ENCODE measurements at places on chromosomes 5 and 9.

- no peak for DNase-seq
Observed at GRCh38 chr5:135710045-135710675, 124.3 kb upstream of the SLC25A48 start.

DNA sequence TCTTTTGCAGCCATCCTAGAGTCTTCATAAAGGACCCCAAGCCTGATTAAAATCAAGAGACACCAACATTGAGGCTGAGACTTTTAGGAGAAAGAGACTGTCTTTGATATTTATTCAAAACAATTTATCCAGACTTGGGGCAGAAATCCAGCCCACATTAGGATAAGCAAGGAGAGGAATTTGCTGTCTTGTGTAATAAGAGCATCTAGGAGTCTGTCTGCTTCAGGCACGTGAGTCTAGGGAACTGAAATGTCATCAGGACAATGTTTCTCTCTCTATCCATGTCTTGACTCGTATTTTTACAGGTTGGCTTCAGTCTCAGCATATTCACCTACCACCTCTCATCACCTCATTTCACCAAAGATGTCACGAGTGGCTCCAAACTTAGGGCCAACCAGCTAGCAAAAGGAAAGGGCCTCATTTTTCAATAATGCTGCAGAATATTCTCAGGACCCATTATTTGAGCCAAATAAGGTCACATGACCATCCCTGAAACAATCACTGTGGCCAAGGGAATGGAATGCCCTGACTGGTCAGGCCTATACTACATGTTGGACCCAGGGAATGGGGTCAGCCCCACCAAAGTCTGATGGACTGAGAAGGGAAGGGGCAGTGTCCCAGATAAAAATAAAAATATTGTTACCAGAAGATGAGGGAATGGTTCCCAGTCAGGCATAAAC lies 70.3 kb upstream of the SAP30L start:
- DNase-seq, result no peak

DNA sequence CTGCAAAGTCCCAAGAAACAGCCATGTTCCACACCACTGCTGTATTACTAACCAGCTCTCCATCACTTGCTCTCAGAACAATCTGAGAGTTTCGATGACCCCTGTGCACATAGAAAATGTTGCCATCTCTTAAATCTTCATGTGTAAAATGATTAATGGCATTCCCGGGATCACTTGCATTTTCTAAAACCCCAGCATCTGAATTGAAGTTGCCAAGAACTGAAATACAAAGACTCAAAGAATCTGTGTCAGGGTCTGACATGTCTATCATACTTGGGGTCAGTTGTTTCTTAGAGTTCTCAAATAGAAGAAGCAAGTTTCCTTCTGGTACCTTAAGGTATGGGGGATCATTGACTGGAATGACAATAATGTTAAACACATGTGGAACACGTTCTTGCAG lies 115.1 kb downstream of the ESM1 start:
- no peak for DNase-seq

- DNase-seq, result no peak
Observed at GRCh38 chr9:131126059-131126426, 657 bp downstream of the NUP214 start.

- DNase-seq, result no peak
Observed at GRCh38 chr5:2714026-2714425, 37.5 kb downstream of the IRX2 start.

GRCh38 chr5:132802044-132802684 lies 10.9 kb upstream of the SOWAHA start:
- DNase-seq, result no peak

DNA sequence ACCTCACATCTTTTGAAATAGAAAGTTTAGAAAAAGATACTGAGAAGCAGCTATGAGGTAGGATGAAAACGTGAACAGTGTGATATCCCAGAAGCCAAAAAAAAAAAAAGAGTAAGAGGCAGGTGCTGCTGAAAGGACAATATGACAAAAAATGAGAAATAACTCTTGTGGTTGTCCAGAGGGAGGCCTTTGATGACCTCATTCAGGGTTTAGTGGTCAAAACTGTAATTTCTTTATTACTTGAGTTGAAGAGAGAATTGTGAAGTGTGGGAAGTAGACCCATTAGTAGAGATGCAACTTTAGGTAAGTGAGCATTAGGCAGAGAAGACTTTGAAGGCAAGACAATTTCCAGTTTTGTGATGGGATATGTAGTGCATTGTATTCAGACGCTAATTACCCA lies 1306.3 kb upstream of the ACO1 start:
- no peak for DNase-seq

GRCh38 chr5:146072595-146072994 lies 32.8 kb downstream of the PLAC8L1 start:
- no peak for DNase-seq

DNA sequence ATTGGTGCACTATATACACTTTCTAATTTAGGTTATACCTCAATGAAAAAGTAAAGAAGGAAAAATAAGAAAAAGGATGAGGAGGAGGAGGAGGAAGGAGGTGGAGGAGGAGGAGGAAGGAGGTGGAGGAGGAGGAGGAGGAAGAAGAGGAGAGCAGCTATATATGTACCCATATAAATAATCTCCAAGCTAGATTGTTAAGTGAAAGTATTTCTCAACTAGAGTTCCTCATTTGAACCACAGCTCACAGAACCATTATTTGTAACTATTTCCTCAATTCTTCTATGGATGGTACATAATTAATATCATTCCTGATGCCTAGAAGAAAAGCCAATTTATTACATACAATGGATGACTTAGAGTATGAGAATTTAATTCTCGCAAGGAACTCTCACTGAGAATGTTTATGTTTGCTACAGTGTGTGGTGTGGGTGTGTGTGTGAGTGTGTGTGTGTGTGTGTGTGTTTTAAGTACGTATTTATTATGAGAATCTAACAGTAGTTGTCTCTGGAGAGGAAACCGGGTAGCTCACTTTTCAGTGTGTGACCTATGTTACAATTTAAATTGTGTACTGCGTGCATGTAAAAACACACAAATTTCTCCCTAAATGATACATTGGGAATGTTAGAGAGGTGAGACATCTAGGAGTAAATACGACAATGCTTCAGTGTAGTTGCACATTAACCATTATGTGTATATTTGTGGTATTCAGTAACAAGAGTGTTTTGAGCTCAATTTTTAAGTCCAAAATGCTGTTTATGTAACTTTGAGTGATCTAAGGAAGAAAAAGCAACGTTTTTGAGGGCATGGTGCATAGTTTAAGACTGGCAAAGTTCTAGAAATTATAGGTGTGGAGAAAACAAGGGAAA lies 20.2 kb upstream of the NREP start:
- no peak for DNase-seq

DNA sequence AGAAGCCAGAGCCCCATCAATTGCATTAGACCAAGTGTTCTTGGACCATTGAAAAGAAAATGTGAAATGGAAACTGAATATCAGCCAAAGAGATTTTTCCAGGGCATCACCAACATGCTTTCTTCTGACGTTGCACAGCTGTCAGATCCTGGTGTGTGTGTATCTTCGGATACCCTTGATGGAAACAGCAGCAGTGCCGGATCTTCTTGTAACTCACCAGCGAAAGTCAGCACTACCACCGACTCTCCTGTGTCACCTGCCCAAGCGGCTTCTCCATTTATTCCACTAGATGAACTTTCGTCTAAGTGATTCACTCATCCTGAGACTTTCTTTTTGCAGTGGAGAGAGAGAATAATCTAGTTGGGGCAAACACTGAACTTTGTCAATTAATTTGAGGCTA lies 75.7 kb downstream of the PIP5K1B start:
- no peak for DNase-seq

GRCh38 chr9:70962761-70963440 lies 158.5 kb downstream of the TRPM3 start:
- DNase-seq, result no peak

DNA sequence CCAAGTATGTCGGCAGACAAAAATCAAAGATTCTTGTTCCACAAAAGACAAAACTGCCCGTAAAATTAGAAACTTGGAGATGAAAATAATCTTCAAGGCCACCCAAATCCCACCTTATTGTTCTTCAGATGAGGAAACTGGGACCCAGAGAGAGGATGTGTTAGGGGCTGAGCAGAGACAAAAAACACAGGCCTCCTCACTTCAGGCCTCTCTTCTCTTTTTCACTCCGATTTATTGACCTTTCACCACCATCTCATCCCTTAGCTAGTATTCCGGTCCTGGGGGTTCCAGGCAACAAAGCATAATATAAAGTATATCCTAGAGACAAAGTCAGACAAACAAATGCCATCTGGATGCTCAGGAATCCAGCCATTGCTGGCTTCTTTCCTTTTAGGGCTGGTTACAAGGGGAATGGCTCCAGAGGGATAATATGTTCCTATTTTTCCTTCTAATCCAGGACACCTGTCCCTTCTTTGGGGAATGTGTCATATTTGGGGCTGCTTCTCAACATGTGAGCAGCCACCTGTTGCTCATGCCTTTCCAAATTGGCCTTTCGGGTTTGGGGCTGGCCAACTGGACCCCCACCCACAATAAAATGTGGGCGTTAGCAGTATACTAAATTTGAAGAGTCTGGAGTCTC lies 42.2 kb upstream of the AFAP1L1 start:
- no peak for DNase-seq

DNA sequence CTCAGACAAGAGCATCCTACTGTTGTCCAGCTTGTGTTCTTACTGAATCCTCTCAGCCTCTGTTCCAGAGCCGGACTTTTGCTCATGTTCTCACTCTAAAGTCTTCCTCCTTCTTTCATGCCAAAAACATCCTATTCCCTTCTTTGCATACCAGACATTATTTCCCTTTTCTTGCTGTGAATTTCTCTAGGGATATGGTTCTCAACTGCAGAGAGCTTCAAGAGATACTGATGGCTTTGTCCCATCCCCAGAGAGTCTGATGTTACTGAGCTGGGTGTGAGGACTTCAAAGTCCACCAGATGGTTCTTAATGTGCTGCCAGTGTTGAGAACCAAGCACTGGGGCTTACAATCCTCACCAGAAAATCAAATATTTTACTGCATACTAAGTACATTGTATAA lies 98.6 kb upstream of the FER start:
- no peak for DNase-seq

DNA sequence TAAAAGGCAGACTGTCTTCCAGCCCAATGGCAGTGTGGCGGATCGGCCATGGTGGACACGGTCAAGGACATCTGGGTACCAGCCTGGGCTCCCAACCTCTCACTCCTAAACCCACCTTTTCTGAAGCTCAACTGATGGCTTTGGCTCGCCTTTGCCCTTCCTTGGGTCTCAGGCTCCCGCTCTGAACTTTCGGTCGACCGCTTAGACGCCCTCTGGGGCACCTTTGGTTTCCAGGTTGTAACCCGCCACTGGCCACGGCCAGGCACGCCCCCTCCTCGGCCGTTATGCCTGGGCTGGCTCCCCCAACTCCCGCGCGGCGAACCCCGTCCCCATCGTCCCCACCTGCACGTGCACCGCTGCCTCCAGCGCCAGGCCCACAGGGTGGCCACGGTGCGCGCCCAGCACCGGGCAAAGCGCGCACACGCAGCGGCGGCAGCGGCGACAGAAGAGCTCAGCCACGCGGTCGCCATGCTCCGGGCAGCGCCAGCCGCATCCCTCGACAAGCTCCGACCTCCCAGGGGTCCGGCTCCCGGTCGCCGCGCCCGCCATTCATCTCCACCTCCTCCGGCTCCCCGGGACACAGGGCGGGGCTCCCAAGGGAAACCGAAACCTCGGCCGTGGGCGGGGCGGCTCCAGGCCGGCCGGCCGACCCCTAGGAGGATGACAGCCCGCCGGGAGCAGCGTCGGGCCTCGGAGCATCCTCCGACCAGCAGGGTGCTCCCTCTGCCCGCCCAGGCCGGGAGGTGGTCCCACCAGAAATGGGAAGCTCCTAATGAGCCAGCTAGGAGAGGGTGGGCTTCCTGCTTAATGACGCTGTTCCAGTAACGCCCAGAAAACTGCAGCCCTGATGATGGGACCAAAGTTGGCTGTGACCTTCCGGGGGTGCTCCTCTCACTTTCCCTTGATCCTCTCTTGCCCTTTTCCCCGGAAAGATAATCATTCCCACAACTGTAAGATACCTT lies at the start of gene TRIM14:
TSS of gene TRIM14 (minus strand) at position 583 of the 962 bp plus-strand sequence. CDS start at position 549, 34 bp downstream.
- no peak for DNase-seq

DNA sequence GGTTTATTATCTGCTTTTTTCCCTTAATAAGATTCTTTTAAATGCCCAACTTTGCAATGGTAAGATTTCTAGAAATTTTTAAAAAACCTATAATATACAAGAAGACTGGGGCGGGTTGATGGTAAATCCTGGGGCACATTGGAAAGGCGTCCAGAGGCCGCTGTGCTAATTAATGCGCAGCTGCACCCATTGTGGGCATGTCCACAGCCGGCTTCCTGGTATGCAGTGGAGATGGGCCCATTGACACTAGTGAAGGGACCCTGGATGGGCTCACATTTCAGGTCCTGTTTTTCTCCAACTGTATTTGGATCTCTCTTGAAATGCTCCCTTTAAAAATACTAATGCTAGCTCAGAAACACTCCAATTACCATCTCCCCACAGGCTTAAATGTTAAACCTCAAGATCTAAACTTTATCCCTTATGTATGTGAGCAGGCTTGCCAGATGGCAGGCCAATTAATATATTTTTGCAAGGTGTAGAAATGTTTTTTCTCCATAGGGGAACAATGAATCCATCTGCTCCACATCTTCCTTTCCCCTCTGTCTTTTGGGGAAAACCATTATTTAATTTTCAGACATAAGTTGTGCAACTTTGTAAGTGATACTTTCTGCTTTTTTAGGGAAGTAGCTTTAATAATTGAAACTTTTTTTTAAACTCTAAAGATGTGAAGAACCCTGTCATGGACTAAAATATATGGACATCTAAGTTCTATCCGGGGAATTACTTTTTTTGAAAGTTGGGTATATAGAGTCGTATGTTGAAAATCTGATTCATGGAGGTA lies 177.3 kb downstream of the CD180 start:
- no peak for DNase-seq
